ENCODE measurements at places on chromosomes 12 and 14.

DNA sequence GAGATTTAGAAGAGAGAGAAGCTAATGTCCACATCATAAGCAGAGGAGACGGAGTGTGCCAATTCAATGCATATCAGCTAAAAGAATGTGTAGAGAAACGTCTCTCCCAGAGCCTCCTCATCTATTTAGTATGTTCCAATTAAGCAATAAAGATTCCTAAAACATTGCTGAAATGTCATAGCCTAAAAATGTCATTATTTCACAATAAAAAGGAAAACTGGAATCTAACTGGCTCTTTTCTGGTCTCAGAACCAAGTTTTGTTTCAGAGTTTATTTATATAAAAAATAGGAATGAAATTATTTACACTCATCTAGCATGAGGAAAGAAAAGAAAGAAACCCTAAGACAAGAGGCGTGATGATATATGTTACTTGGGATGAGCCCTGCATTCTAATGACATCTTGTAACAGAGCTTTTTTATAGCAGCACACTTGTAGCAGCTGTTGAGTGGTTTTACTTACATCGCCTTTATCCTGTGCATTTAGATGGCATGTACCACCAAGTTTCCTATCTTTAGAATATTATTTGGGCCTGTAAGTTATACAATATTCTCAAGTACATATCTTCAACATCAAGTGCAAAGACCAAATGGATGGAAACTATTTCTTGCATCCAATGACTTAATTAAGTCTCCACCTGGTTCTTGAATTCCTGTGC is 266.3 kb upstream of the PRKD1 start:
- no peak for DNase-seq

DNA sequence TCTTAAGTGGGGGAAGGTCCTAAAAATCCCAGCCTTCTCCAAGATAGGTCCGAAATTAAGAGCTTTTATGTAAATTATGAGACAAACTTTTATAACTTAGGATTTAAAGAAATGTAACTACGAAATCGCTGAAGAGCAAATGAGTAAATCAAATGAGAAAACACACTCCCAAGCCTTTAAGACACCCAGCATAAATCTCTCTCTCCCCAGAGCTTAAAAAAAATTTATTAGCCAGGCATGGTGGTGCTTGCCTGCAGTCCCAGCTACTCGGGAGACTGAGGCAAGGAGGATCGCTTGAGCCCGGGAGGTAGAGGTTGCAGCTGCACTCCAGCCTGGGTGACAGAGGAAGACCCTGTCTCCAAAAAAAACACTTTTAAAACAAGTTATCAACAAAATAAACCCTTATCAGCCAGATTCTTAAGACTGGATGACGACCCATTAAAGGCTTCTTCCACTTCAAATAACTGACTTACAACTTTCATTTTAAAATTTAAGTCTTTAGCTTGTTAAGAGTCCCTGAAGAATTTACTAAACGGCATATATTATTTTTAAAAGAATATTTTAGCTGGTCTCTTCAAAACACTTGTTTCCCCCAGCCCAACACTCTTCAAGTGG is 3.2 kb downstream of the PTGES3 start:
- no peak for DNase-seq

DNA sequence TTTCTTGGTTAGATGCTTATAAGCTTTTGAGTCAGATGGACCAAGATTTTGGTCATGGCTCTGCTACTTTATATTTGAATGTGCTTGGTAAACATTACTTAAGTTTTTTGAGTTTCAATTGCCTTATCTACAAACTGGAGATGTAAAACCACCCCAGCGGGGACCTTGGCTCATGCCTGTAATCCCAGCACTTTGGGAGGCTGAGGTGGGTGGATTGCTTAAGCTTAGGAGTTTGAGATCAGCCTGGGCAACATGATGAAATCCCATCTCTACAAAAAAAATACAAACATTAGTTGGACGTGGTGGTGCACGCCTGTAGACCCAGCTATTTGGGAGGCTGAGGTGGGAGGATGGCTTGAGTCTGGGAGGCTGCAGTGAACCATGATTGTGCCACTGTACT is 11.2 kb downstream of the NECAP1 start:
- no peak for DNase-seq

GRCh38 chr12:15205341-15206010 is 15.7 kb downstream of the RERG start:
- no peak for DNase-seq

DNA sequence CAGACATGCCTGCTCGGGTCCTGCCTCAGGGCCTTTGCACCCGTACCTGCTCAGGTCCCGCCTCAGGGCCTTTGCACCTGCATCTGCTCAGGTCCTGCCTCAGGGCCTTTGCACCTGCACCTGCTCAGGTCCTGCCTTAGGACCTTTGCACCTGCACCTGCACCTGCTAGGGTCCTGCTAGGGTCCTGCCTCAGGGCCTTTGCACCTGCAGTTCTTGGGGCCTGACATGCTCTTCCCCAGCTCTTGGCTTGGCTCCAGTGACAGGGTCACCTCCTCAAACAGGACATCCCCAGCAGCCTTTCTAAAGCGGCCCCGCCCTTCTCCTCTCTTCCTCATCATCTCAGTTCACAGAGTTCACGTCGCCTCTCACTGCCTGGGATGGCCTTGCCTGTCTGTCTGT is 54.9 kb upstream of the NCOR2 start:
- DNase-seq, result no peak

DNA sequence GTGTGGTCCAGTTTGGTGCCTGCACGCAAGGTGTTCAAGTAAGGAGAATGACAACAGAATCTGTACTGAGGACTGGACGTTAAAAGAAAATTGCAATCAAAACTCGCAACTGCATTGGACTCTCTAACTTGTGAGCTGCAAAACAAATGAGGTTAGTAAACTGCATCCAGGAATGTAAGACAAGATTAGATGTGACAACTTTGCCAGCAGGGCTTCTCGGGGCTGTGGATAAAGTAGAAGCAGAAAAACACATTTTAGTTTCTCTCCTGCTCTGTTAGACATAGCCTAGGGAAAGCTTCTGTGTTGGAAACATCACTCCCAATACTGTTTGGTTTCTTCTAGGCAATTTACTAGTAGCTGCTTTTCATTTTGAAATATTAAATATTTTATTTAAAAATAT is 338.2 kb upstream of the NAV3 start:
- no peak for DNase-seq

- no peak for DNase-seq
These were observed 8.2 kb downstream of the CHST11 start for GRCh38 chr12:104464899-104465298.

- no peak for DNase-seq
These were observed 17.9 kb upstream of the DCAF5 start for GRCh38 chr14:69170839-69171238.

- no peak for DNase-seq
These were observed 338.9 kb downstream of the AEBP2 start for GRCh38 chr12:19778172-19778571.

DNA sequence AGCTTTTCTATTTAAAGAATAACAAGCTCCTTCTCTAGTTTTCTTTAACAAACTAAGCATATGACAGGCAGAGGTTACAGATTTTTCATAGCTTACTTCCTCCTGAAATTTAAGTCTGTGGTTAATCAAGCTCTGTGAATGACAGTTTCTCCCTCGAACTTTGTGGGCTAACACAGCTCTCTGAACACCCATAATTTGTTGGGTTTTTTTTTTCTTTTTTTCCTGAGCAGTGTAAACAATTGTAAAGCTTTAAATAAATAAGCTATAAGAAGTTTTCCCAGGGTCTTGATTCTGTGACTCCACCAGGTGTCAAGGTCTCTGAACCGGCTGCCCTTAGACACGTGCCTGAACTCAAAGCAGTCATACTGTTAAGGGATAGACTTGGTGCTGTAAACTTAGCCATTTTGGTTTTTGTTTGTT is 128.1 kb upstream of the AMIGO2 start:
- DNase-seq, result no peak

- no peak for DNase-seq
These were observed 40.5 kb downstream of the MED13L start for GRCh38 chr12:116236976-116237375.

GRCh38 chr12:113996026-113996425 is 29.9 kb upstream of the RBM19 start:
- DNase-seq, result no peak

GRCh38 chr14:31229638-31230572 is 22.3 kb upstream of the HECTD1 start:
- DNase-seq, result no peak

GRCh38 chr14:103763730-103764488 is 48.3 kb downstream of the ZFYVE21 start:
- no peak for DNase-seq

DNA sequence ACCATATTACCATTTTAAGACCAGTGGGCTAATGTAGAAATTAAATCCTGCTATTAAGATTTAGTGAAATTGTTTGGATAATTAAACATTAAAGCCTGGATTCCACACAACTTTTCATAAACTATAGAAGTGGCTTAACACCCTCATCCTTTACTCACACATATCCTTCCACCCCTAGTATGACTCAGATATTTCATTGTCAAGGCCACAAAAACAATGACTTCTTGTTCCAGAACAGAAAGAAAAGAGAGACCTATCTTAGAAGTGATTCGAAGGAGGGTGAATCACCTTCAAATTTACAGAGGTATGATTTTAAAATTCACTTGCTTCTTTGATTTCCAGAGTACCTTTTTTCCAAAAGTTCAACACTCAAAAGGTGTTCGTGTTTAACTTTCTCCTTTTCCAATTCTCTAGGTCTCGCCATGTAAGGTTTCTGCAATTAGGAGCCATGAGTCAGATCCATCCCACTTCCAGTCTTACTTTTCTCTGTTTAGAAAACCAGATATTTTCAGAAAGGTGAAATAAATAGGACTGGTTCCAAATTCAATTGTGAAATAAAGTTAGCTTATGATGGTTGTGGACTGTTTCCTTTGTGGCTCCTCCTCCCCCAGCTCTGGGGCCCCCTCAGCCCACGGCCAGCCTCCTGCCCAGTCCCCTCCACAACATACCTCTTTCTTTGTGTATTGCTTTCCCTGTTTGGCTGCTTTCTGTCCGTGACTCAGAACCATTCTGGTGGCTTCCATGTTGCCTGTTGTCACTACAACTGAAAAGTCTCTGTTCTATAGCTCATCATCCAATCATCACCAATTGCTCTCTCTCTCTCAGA is 24.6 kb upstream of the MGP start:
- DNase-seq, result peak; percentile 54

DNA sequence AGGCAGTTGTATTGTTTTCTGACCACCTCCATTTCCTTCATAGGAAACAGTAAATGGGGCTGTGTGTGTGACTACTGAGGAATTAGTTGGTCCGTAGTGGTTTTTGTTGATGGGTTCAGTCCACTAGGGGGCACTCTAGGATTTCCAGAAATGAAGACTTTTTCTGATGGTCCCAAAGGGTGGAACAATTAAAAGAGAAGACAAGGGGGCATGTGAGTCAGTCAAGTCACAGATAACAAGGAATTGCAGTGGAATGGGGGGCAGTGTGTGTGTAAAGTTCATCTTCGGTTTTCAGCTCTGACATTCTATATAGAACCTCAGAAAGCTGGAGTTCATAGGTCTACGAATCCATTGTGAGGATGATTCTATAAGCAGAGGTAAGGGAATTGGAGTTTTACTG is 186.6 kb upstream of the OR4E1 start:
- DNase-seq, result no peak

- no peak for DNase-seq
These were observed 157.2 kb downstream of the ANO2 start for GRCh38 chr12:5787828-5788227.

GRCh38 chr12:2335109-2335508 is 282.3 kb downstream of the CACNA1C start:
- DNase-seq, result no peak

DNA sequence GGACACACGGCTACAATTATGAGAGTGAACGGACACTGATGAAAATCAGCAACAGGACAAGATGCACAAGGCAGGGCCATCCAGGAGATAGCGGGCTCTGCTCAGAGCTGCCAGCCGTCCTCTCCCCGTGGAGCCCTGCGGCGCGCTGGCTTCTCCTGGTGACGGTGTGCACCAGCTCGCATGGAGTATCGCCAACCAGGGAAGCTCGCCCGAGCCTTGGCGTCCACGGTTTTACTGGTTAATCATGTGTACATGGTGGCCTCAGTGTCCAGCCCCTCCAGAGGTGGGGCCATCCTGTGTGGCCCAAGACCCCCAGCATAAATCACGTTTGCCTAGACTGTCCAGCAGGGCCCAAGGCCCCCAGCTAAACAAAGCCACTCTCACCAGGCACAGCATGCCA is 31.2 kb upstream of the DYNC1H1 start:
- no peak for DNase-seq

GRCh38 chr14:102551995-102552705 is 40.3 kb upstream of the RCOR1 start:
- peak; percentile 56 for DNase-seq

DNA sequence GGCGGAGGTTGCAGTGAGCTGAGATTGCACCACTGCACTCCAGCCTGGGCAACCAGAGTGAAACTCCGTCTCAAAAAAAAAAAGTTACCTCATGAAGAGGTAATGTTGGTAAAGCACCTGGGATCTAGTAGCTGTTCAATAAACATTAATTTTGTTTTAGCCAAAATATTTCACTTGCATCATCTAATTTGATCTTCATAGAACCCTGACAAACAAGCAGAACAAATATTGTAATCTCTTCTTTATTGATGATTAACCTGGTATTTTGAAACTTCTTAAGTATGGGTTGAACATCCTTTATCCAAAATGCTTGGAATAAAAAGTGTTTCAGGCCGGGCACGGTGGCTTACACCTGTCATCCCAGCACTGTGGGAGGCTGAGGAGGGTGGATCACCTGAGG is 149.0 kb upstream of the AMIGO2 start:
- DNase-seq, result no peak

- no peak for DNase-seq
These were observed 46.1 kb downstream of the TMTC1 start for GRCh38 chr12:29737644-29738043.

- no peak for DNase-seq
These were observed 27.0 kb upstream of the INSM2 start for GRCh38 chr14:35506927-35507326.

GRCh38 chr12:93223440-93224426 is 154.0 kb upstream of the NUDT4 start:
- no peak for DNase-seq

DNA sequence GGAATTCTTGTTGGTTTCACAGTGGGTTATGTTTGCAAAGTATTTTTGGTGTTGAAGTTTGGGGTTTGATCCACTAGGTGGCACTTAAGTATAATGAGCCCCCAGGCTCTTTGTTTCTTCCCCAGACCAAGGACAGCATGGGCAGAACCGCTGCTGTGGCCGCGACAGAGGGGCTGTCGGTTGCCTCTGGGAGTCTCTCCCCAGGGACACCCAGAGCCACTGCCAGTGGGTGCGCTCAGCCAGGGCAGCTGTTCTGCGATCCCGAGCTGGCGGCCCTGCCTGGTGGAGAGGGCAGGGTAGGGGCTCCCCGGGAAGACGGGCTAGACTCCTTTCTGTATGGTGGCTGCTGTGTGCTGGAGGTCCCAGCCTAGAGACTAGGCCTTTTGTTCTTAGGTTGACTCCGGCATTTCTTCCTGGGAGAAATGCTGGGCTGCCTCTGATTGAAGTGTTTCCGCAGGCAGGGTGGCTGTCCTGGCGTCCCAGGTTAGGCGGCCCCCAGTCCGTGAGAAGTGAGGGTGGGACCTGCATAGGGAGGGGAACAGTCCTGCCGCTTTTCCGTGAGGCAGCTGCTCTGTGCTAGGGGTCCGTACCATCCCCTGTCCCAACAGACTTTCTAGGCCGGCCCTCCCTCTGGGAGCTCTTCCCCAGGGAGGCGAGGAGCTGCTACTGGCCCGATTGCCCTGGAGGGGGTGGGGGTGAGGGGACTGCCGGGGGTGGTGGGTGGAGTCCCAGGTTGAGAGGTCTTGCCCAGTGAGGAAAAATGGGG is 253.1 kb upstream of the PELI2 start:
- DNase-seq, result no peak
